ENCODE measurements at places on chromosomes 16 and 17.

- no peak for DNase-seq
Observed at GRCh38 chr17:53499277-53499676, 323.4 kb upstream of the KIF2B start.

GRCh38 chr16:19316846-19317245 is 31.3 kb downstream of the CLEC19A start:
- DNase-seq: no peak

- DNase-seq: no peak
Observed at GRCh38 chr16:59864981-59865666, 1131.0 kb upstream of the GOT2 start.

- DNase-seq: no peak
Observed at GRCh38 chr17:69388822-69389442, 25.6 kb upstream of the MAP2K6 start.

DNA sequence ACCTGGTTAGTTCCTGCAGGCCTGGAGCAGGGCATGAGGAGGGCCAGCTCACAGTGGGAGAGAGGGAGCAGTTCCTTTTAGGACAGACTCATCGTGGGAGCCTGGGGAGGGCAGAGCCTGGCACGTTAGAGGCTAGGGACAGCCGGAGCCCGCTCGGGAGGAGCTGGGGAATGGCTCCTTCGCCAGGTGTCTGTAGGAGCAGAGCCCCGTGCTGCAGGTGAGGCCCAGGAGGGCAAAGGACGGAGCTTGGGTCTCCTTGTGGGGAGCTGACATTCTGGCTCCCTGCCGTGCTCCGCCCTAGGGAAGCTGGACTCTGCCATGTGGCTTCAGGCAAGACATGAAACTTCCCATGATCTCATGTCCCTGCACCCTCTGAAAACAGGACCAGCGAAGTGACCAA is 18.7 kb upstream of the MTSS2 start:
- DNase-seq: no peak

DNA sequence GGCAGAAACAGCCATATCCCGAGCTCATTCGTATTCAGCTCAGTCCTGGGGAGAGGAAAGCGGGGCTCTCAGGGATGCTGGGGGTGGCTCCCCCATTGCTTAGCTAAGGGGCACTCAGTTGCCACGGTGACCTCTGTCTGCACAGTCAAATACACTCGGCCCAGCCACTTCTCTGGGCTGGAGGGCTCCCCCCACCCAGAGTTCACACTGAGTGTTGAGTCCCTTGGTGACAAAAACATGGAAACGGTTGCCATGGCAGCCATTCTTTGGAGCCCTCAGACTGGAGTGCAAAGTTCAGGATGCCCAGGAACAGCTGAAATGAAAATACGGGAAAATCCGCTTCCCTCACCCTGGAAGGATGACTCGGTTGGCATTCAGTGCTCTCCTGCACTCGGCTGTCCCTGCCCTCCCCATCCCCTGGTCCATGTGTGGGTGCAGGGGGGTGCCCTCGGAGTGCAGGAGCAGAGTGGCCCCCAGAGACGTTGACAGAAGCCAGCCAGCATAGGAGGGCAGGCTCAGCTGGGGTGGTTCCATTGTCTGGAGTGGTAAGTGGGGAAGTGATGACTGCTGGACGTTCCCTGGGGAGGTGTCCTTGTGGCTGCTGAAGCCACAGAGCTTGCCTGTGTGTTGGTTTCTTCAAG is 216.5 kb downstream of the NTN1 start:
- no peak for DNase-seq

- no peak for DNase-seq
Observed at GRCh38 chr17:54974759-54975158, 6.2 kb downstream of the STXBP4 start.

DNA sequence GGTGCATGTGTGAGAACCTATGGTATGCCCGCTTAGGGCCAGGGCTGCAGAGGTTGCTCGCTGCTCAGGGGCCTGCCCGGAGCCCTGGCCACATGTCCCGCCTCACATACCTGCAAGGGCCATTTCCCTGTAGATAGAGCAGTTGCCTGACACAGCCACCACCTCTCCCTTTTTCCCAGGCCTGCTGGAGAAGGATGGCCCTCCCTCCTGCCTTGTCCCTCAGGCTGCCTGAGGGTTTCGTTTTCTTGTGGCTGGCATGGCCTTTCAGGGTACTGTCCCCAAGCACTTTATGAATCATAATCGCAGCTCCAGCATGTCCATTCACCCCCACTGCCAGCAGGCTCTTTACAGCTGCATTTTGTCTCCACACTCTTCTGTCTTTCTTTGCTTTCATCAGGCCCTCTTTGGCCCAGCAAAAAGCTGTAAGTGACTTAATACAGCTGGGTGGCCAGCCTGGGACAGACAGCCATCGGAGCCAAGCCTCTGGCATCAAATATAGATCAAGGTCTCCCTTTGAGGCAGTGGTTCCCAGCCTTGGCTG is 65.7 kb downstream of the MPRIP start:
- no peak for DNase-seq

- DNase-seq: no peak
Observed at GRCh38 chr17:8044819-8045810, 6.3 kb downstream of the ALOX15B start.

DNA sequence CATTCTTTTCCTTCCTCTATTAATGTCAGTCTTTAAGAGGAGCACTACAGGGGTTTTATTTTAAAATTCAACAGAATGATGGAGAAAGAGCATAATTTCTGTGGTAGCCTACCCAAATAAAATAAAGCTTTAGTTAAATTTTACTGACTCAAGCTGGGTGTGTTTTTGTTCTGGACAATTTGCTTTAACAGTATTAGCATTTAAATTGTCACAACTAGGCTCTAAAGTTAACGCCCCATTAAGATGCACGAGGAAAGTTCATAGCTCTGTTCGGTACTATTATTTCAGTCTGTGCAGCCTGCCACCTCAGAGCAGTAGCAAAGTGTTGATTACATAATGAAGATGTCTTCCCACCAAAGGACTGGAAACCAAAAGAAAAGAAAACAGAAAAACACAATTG is 52.0 kb downstream of the CDK12 start:
- DNase-seq: no peak

DNA sequence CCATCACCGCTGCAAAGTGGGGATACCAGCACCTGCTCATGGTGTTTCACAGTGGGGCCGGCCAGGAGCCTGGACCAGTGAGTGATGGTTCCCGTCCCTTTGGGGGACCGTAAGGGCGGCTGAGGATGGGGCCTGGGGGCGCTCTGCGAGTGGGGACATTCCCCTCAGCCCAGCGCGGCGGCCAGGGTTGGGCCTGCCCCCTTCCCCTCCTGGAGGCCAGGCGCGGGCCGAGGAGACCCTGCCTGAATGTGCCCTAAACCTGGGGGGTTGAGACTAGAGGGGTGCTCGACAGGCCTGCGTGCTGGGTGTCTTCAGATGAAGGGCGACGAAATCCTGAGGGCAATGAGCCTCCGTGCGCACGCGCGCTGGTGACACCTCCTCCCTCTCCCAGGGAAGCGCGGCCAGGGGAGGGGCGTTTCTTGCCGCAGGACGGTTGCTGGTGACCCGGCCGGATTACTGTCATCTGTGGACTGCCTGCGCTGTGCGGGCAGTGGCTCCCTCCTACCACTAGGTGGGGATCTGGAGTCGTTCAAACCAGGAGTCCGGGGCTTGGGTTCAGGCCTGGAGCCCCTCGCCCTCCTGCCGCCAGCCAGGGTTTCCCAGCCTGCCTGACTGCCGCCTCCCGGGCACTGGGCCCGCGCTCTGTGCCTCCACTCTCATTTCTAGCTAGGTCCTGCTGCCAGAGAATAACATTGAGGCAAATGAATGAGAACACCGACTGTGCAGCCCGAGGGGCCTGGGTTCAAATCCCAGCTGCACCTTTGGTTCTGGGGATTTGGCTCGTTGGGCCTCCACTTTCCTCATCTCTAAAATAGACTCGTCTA is 17.1 kb downstream of the TBX2 start:
- no peak for DNase-seq

GRCh38 chr16:88284626-88285513 is 97.9 kb upstream of the ZNF469 start:
- no peak for DNase-seq

DNA sequence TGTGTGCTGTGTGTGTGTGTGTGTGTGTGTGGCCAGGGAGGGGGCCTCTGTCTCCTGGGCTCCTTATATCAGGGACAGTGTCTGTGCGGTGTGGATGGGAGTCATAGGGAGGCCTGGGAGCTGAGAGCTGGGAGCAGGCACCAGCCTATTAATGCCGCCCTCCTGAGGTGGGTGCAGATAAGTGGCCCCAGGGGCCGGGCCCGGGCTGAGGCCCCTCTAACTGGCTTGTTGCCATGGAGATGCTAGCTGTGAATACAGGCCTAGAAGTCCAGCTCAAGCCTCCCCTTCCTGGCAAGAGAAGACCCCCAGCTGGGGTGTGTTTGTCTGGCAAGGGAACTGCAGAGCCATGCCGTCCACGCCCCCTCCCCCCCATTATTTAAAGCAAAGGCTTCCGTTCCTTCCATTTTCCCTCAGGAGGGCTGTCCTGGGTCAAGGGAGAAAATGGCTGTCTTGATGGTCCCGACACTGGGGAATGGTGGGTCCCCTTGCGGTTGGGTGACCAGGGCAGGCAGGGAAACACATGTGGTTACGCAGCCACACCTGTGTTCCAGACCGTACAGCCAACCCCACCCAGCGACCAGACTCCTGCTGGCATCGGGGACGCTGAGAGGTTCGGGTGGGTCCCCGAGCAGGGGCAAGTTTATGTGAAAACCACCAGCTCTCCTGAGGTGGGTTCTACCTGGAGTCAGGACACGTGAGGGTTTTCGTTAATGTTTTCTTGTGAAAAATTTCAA is 141.1 kb downstream of the MRM1 start:
- no peak for DNase-seq

- no peak for DNase-seq
Observed at GRCh38 chr17:72204742-72205141, 83.9 kb downstream of the SOX9 start.

DNA sequence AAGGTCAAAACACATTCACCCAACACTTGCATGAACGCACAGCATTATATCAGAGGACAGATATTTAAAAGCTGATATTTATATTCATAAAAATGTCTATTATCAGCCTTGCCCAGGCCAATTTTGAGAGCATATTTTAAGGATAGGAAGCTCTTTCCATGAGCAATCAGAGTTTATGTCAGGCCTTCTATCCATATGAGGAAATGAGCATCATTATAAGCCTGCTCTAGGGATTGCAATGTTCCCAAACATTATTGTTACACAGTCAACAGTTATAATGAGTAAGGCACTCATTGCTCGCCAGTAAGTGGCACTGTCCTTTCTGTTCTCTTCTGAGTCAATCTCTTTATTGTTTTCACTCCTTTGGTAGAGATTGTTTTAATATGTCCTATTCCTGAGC is 37.7 kb upstream of the DYNLRB2 start:
- DNase-seq: no peak

DNA sequence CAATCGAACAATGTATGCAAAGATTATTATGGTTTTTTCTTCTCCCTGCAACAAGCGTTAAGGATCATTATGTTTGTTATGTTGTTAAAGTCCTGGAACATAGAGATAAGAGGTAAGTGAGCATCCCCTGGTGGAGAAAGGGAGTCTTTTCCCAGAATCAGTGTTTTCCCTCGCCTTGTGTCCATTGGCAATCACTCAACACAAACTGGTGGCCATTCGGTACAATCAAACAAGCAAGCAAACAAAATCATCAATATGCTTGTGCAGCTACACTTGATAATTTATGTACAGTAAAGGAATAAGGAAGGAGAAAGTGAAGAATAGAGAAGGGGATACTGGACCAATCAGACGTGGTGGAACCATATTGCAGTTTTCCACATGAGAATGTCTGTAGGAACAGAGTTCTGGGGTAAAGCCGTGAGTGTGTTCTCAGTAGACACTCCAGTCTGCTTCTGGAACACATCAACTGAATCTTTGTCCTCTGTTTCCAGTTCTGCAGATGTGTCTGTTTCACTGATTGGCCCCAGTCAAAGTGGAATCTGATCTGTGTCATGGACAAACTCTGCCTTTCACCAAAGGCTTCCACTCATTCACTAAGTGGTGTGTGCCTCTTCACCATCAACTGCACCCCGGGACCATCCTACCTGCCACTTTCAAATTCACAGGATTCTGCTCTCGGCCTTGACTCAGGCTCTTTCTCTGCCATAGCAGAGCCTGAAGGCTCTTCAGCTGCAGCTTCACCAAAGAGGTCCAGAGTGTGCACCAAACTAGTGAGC is 169.5 kb downstream of the AHSP start:
- no peak for DNase-seq

DNA sequence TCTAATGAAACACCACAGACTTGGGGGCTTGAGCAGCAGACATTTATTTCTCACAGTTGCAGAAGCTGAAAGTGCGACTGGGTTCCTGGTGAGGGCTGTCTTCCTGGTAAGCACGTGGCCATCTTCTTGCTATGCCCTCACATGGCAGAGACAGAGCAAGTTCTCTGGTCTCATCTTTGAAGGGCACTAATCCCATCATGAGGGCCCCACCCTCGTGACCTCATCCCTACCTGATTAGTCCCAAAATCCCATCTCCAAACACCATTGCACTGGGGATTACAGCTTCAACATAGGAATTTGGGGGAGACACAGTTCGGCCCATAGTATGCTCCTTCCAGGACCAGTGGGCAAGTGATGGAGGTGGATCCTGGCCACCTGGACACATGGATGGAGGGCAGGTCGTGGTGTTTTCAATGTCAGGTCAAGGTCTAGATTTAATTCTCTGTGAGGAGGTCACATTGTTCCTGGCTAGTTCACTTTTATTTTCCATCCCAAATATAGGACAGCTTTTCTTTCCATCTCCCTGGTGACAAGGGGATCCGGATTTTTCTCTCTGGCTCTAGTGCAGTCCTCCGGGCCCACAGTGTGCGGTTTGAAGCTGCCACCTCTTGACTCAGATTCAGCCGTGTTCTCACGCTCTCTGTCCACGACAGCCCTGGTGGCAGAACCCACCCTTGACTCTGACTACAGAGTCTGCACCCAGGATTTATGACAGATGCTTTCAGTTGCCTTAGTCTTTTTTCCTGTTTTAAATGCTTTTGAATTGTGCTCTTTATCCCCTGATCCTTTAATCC is 160.5 kb upstream of the NOL11 start:
- DNase-seq: no peak

DNA sequence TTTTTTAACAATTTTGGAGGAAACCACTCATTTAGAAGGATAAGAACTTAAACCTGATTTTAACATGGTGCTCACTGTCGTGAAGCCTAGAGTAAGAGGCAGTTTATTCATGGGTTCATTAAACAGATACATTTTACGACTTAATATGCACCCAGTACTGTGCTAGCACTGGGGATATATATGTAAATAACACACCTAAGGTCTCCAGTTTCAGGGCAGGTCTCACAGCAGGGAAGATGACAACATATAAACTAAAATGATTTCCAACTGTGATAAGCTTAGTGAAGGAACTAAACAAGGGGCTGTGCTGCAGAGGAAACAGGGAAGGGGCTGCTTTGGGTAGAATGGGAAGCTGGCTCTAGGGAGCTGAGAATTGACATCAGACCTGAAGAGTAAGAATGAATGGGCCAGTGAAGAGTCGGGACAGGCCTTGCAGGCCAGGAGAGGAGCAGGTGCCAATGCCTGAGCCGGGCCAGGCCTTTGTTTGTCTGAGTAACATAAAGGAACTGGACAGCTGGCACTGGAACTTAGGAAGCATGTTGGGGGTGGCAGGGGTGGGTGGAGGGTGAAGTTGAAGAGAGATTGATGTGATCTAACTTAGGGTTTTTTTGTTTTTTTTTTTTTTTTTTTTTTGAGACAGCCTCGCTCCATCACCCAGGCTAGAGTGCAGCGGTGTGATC is 12.1 kb downstream of the NT5M start:
- no peak for DNase-seq

GRCh38 chr16:10552281-10552680 is 28.1 kb downstream of the EMP2 start:
- no peak for DNase-seq

GRCh38 chr17:60910415-60910814 is 232.8 kb downstream of the BCAS3 start:
- DNase-seq: no peak

Measured in HS-27A (cell line).